Naive B cell (primary cell): ENCODE measurements at places on chromosomes 4 and X. TPM values are rescaled to one million over a fixed set of nuclear protein-coding genes. Genes with fewer than 3 reads are reported as not detected.

SLC9B1 gene
- polyA plus RNA-seq = 2.8 TPM

DNA sequence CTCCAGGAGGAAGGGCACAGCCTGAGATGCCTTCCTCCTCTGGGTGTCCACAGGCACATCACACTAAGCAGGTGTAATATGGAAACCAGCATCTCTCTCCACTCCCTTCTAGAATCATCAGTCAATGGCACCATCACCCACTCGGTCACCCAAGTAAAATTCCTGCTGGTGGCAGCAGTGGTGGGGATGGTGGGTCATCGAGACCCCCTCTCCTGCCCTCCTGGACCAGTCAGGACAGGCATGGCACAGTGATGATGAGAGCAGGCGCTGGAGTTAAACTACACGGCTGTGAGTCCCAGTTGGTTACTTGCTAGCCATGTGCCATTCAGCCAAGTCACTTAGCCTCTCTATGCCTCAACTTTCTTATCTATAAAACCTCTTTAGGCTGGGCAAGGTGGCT is 42.5 kb downstream of the SCD5 start:
- DNase-seq = no peak

- no peak for DNase-seq
These were observed 876 bp downstream of the HPRT1 start for GRCh38 chrX:134460862-134461220.

DNA sequence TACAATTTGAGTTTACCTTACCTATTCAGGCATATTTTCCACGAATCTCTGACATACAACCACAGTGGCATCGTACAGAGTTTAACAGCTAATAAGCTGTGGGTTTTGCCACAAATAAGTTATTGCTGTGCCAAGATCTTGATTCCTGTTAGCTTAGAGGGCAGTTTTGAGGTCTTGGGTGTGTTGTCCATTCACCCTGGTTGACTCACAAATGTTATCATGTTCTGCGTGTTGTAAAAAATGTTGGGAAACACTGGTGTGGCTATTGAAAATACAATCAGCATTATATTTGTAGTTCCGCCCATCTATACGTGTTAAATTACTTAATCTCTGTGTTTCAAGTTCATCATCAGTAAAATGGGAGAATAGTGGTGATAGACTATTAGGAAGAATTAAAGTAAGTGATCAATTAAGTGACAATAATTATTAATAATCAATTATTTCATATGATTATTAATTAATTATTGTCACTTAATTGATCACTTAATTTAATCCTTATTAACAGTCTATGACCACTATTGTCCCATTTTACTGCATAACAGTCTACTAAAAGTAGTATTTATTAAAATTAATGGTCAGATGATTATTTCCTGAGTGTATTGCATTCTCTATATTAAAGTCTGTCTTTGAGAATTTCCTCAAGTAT is 96.3 kb downstream of the TMA16 start:
- DNase-seq = no peak

GRCh38 chr4:80365928-80366327 is 30.4 kb downstream of the CFAP299 start:
- DNase-seq = peak; percentile 52

DNA sequence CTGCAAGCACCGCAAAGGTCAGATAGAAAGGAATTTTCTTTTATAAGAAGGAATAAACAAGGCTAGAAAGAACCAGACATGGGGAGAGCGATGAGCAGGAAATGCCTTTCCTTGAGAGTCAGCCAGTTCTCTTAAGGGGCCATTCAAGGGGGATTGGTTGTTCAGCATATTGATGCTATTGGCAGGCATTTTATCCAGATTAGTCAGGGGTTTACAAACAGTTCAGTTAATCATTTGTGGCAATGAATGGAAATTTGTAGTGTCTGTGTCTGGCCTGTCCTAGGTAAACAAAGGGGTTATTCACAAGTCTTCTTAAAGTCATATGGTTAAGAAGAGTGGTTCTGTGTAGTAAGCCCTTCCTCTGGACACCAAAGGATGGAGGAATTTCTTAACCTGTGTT is 184.7 kb upstream of the FRMPD4 start:
- no peak for DNase-seq
